Stomach (tissue), 19 donors: ENCODE measurements at places on chromosomes 7 and 10. TPM values are rescaled to one million over a fixed set of nuclear protein-coding genes. Genes with fewer than 3 reads are reported as not detected.
A peak's percentile ranks its signal among the peaks of the same experiment; 100 is the strongest.

DNA sequence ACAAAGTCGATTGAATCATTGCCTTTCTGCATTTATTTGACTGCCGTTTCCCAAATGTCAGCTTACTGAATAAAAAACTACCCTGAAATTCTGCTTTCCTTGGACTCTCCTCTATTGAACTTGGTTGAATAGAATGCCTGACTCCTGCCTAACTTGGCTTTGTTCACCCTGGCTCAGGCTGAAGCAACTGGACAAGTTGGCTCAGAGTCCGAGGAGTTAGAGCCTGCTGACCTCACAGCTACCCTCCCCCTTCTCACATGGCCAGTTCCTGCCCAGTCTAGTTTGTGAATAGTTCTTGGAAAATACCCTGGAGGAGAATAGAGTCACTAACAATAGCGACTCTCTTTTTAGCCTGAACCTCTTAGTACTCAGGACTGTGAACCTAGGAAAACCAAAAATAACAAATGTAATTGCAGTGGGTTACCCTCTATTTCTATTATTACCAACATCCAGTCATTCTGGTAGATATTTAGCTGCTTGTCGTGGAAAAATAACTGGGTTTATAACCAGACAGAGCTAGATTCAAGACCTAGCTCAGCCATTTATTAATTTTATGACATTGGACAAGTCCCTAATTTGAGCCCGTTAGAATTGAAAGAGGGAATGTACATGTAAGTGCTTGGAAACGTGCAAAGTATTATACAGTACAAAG lies 17.3 kb upstream of the NRBF2 start:
- DNase-seq, result peak; percentile 32

DNA sequence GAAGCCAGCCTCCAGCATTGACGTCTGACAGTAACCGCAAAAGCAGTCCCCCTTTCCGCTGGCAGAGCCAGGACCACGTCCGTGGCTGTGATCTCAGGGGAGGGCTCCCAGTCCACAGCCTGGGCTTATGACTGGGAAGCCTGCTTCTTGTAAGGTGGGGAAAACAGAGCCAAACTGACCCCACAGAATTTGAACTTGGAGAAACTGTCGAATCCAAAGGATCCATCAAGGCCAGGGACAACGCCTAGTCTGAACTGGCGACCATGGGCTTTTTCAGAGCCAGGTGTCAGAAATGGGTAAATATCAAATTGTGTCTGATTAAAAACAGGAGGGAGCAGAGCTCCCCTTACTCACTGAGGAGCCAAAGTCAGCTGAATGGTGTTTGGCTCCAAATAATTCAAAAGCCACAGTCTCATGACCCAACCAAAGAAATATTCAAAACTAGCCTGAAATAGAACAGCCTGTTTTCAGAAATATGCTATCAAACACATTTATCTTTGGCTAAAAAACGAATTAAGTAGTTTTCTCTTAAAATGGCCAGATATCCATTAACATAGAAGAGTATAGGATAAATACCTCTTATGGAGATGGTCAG lies 751.4 kb upstream of the GALNT17 start:
- DNase-seq, result no peak

GRCh38 chr10:42984761-42985325 lies 92.0 kb upstream of the RET start:
- peak; percentile 18 for DNase-seq

GRCh38 chr7:117818232-117818631 lies 55.0 kb downstream of the CTTNBP2 start:
- DNase-seq, result no peak

- no peak for DNase-seq
Measured at GRCh38 chr7:143047326-143047725, 4.8 kb upstream of the OR6V1 start.

DNA sequence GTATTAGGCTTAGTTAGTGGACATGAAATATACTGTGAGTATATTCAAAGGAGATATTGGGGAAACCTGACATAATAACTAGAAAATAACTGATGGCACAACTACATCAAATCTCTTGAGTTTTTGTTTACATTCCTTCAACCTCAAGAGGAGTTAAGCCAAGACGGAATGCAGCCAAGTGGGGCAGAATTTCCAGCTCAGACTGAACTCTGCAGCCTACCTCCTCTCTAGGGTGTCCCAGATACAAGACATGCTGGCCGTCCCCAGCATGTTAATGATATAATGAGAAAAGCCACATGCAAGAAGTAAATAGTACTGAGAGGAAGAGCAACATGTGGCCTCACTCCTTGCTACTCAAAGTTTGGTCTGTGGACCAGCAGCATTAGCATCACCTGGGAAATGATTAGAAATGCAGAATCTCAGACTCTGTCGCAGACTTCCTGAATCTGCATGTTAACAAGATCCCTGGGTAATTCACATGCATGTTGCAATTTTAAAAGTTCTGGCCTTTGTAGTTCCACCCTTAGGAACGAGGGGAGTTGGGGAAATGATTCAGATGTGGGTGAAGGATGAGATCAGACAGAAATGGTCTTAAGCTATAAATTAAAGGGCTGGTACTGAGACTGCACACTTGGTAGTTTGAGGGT lies 118.4 kb upstream of the CACUL1 start:
- no peak for DNase-seq

- peak; percentile 43 for DNase-seq
Measured at GRCh38 chr10:114392112-114392835, 12.0 kb downstream of the AFAP1L2 start.

DNA sequence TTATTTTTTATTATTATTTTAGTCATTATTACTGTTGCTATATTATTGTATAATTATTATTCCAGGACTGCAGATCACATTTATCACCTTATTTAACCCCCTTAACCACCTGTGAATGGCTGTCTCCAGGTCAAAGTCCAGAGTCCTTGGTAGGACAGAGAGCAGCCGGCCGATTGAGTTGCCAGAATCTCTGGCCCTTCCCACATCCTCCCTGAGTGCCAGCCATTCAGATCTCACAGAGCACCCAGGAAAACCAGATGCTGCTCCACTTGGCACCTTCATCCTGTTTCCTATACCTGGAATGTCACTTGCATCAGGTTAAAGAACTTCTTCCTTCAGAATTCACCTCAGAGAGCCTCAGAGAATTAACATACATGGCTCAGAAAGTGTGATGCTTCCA lies 101.1 kb downstream of the ELAPOR2 start:
- no peak for DNase-seq

DNA sequence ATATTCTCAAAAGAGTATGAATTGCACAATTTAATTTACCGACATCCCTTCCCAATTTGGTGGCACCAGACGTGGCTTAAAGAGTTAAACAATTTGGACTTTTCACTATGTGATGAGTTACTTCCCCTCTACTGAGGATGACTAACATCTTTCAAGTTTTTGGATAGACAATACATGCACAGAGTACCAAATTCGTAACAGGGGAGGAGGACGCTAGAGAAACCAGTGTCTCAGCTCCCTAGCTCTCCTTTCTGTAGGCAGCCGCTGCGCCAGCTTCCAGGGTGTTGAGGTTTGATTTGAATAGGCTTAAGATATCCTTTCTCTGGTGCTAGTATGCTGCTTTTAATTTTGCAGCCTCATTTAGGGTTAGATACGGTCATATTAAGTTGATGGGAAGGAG lies 69.2 kb downstream of the GNA12 start:
- DNase-seq, result no peak

The CPA2 gene
- 58.3 TPM for polyA plus RNA-seq

The NUDT13 gene
- 2.2 TPM for polyA plus RNA-seq

The EN2 gene
- not detected for polyA plus RNA-seq

The FKBP6 gene
- not detected for polyA plus RNA-seq

The AGMO gene
- 0.03 TPM for polyA plus RNA-seq

The ECD gene
- 8.9 TPM for polyA plus RNA-seq
